ENCODE measurements at places on chromosomes 4 and X.
A peak's percentile ranks its signal among the peaks of the same experiment; 100 is the strongest.

DNA sequence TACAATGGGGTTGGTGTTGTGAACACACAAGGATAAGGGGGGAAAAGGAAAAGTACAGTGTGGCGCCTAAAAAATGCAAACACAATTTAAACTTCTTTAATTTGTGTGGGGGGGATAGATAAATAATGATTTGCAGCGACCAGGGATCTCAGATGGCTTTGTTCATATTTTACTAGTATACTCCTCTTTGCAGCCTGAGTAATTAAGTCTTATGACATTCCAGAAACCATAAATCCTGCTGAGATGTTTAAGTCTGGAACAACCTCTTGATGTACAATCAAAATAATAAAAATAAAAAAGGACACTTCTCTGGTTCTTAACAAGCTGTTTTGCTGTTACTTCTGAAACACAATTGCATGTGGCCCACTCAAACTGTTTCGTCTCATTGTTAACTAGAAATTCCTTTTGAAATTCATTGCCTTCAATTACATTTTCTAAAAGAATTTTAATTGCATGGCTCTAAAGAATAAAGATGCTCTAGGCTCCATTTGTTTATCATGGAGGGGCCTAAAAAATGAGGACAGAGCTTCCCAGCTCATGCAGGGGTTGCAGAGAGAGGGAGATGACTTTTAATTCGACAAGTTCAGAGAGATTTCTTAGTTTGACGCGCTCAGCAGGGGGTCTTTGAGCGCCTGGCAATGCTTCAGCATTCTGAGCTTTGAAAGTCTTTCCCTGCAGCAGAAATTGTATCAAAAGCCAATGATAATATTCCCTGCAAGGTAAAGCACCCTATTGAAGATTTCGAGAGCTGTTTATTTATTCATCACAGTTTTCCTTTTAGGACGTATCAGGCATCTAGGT is 892.4 kb upstream of the TENM3 start:
- no peak for DNase-seq

- DNase-seq, result no peak
Measured at GRCh38 chrX:102711872-102712215, 404 bp upstream of the GPRASP2 start.

DNA sequence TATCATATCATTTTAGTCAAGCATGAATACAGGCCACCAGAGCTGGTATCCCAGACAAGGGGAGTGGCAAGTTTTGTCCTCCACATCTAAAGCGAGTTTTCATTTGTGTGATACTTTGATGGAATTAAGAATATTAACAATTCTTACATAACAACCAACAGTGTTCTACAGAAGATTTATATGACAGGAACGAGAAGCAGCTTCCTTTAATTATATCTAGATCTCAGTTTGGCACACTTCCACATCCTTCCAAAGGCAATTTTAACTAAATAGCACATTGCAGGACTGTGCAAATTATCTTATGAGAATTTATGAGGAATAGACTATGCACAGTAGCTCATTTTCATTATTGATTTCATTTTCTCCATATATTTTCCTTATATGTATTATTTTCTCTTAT is 121.2 kb upstream of the GUCY1A1 start:
- no peak for DNase-seq

DNA sequence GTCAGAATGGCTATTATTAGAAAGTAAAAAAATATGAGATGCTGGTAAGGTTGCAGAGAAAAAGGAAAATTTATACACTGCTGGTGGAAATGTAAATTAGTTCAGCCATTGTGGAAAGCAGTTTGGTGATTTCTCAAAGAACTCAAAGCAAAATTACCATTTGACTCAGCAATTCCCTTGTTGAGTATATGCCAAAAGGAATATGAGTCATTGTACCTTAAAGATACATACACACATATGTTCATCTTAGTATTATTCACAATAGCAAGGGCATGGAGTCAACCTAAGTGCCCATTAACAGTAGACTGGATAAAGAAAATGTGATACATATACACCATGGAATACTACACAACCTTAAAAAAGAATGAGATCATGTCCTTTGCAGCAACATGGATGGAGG is 148.2 kb downstream of the COMMD8 start:
- DNase-seq, result no peak

GRCh38 chr4:55543858-55544257 is 2.9 kb downstream of the CLOCK start:
- DNase-seq, result no peak

DNA sequence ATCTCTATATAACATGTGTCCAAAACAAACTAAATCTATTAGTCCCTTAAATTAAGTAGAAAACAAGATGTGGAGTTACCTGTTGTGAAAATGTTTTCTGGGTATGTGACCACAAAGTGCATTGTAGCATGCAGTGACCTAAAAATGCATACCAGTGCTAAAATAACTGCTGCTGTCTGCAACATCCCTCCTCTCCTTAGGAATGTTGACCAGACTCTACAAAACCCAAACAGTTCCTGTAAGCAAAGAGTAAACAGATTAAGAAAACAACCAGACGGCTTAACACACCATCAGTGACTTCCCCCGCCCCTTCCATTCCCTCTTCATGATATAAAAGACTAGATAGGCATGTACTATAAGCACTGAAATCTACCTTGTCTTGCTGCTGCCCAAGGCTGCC is 15.8 kb upstream of the RAB33B start:
- no peak for DNase-seq

- no peak for DNase-seq
Measured at GRCh38 chrX:30597216-30598012, 19.8 kb upstream of the TASL start.

DNA sequence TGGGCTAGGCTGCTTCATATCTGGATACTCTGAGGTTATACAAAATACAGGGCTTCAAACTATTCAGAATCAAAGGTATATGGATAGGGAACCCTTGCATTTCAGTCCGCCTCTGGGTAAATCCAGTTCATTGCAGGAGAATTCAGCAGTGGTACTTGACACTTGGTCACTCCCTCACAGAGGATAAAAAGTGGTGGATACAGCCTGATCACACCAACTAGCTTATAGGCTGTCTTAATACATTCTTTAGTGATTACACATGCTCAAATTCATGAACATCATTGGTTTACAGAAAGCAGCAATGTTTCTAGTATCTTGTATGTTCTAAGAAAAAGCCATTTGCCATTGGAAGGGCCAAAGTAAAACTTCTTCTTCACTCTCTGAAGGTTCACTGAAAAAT is 104.8 kb upstream of the PDE5A start:
- no peak for DNase-seq

DNA sequence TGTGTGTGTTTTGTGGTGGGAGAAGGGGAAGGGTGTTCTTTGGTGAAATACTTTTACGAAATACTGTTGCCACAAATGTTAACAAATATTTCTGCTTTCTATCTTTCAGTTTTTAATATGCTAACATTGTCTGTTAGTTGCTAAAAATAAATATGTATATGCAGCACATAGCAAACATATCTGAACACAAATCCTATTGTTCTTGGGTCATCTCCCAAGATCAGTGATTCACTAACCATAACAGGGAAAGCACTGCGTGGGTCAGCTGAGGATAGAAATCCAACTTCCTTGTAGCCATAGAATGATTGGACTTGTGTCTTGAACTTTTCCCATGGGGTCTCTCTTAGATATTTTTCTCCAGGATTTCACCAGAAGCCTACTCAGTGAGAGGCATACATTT is 250.3 kb upstream of the FAM47A start:
- DNase-seq, result no peak

DNA sequence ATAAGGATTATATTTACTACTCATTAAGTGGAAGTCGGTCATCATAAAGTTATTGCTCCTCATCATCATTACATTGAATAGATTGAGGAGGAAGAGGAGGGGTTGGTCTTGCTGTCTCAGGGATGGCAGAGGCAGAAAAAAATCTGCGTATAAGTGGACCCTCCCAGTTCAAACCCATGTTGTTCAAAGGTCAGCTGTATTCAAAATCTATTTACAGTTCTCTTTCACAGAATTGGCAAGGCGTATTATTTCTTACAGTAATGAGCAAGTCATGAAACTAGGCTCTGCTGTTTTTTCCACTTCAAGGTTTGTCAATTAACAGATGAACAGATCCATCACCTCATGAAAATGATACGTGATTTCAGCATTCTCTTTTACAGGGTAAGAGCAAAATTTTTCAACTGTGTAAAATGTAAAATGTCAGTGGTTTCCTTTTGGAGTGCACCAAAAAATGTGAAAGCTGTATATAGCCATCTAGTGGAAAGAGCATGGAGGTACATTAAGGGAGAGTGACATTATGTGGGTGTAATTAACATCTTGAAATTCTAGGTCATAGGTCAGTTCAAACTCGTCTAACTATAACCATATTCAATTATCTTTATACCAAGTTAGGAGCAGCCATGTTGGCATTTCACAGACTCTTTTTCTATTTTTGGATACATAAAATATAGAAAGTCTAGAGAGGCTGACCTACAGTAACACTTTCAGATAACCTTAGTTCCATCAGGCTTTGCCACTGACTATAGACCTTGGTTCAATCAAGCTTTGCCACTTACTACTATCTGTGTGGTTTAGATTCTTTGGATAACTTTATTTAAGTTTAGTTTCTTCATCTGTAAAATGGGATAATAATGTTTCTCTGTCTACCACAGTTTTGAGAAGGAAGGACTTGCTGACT is 30.1 kb downstream of the NEIL3 start:
- DNase-seq, result peak; percentile 66

GRCh38 chr4:2243681-2244380 is 1.9 kb upstream of the HAUS3 start:
- DNase-seq, result no peak

GRCh38 chrX:80792205-80792604 is 17.5 kb downstream of the BRWD3 start:
- no peak for DNase-seq

DNA sequence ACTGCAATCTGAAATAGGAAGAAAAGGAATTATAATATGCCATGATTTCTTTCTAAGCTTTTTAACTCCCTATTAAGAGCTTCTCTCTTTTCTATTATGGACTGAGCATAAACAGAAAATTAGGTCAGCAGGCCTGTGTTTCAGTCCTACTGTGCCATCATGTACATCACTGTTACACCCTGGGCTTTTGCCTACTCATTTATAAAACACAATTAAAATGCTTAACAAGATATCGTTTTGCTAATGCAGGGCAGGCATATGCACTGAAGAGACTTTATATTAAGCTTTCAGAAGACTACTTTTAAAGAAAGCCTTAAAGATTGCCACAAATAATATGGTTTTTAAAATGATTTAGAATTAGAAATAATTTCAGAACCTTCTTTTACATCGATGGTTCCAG is 828 bp upstream of the BBS12 start:
- DNase-seq, result no peak

- peak; percentile 15 for DNase-seq
Measured at GRCh38 chrX:70979136-70979762, 48.4 kb upstream of the SLC7A3 start.

GRCh38 chr4:6124386-6125102 is 75.8 kb downstream of the JAKMIP1 start:
- DNase-seq, result no peak

DNA sequence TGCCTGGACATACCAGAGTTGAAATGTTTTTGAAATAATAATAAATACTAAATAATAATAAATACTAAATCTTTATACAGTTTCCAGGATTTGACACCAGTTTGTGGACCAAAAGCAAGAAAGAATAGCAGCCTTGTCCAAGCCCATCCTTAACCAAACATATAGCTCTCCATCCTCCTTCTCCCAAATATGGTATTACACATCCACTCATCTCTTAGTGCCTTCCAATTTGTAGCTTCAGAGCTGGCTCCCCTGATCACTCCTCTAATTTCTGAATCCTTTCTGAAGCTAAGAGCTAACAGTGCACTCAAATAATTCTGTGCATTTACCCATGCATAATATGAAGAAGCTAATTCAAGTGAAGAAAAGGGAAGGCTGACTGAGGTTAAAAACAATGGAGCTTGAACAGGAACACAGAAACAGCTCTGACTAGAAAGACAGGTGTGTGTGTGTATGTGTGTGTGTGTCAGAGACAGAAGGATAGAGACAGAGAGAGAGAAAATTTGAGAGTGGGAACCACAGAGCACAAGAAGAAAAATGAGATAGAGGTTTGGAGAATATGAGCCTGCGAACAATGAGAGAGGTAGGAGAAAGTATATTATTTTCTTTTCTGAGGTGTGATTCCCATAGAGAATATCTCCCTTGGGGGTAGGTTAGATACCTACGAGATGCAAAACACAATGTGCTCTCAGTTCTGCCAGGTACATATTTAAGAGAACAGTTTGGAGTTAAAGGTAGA is 123.5 kb downstream of the CAMK2D start:
- DNase-seq, result no peak

- DNase-seq, result no peak
Measured at GRCh38 chr4:152699313-152699712, 19.5 kb upstream of the TMEM154 start.

- no peak for DNase-seq
Measured at GRCh38 chr4:156598138-156598681, 373.4 kb downstream of the PDGFC start.

GRCh38 chrX:13099121-13099520 is 54.7 kb upstream of the FAM9C start:
- DNase-seq, result no peak

GRCh38 chrX:2697741-2698299 is 6.7 kb downstream of the CD99 start:
- no peak for DNase-seq

GRCh38 chr4:48360285-48361011 is 19.1 kb downstream of the SLAIN2 start:
- no peak for DNase-seq

GRCh38 chr4:72496119-72496518 is 72.9 kb downstream of the ADAMTS3 start:
- no peak for DNase-seq

GRCh38 chrX:121093011-121093410 is 45.6 kb downstream of the GLUD2 start:
- no peak for DNase-seq
